PC-9 (cell line): ENCODE measurements at places on chromosomes 12 and 14.
A peak's percentile ranks its signal among the peaks of the same experiment; 100 is the strongest.

DNA sequence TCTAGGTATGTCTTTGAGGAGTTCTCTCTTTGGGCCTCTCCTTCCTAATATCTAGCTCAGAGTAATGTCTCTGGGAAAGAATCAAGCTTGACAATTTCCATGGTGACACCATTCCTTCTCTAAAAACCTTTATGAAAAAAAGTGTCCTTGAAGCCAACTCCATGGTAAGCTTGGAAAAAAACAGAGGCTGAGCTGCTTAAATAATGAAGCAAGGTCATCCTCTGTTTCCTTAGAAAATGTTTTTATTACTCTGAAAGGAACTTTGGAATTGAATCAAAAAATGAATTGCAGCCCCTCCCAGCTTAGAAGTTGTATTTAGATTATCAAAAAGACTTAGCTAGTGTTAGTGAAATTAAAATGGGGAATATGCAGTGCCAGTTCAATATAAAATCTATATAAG lies 166.1 kb upstream of the KITLG start:
- no peak for DNase-seq
- H3K4me1 ChIP-seq, result no peaks in the 10 kb centered on the region
- no peaks in the 10 kb centered on the region for H3K27me3 ChIP-seq
- H3K36me3 ChIP-seq, result no peaks in the 10 kb centered on the region
- H3K4me3 ChIP-seq, result no peak overlapping the region

- DNase-seq, result no peak
- no peaks in the 10 kb centered on the region for H3K27me3 ChIP-seq
- H3K27ac ChIP-seq, result no peak overlapping the region
- H3K4me1 ChIP-seq, result no peaks in the 10 kb centered on the region
These were observed 39.1 kb downstream of the PTPN21 start for GRCh38 chr14:88515499-88516221.

- no peak overlapping the region for H3K4me3 ChIP-seq
- H3K36me3 ChIP-seq, result no peaks in the 10 kb centered on the region
- peak; percentile 18 for DNase-seq
- H3K27ac ChIP-seq, result no peak overlapping the region
- no peaks in the 10 kb centered on the region for H3K27me3 ChIP-seq
These were observed 518.1 kb downstream of the TRHDE start for GRCh38 chr12:72790273-72790672.

GRCh38 chr14:80930836-80931389 lies 10.6 kb downstream of the CEP128 start:
- H3K27ac ChIP-seq, result 0 out of 2 replicates have a peak overlapping the region, but pooled peaks have one; percentile 3
- no peak overlapping the region for H3K4me3 ChIP-seq
- DNase-seq, result no peak

DNA sequence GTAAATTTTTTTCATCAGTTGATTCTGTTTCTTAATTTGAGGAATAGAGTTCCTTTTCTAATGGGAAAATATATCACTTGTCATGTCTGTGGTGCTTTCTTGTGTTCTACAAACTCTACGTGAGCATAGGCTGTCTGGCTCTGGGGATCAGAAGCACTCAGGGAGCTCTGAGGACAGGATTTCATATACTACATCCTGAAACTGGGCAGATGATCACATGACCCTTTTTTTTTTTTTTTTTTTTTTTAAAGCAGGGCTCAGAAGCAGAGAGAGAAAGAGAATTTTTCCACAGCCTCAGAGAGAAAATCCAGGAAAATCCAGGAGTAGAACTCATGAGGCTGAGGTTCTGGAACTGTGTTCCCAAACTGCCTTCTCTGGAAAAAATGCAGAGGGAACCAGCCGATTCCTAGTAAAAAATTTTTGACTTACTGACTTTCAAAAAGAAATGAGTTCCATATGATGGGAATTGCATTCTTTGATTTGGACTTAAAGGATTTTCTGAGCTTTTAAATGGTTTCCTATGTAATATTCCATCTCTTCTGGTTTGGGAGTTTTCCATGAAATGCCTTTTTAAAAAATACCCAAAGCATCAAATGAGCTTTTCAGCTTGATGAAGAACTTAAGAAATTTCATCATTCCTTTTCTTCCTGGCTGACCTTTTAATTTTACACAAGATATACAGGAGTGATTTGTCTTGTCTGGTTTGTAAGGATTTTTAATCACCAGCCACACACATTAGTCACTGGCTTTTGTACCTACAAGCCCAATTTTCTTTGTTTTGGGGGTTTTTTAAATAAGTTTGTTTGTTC lies 183.1 kb upstream of the HIF1A start:
- H3K27ac ChIP-seq, result peak overlapping the region; percentile 30
- H3K36me3 ChIP-seq, result peaks cover 5% of the 10 kb centered on the region; the same call in 1 of the 2 replicates
- no peak for DNase-seq
- H3K4me3 ChIP-seq, result no peak overlapping the region
- H3K4me1 ChIP-seq, result peaks cover 54% of the 10 kb centered on the region

DNA sequence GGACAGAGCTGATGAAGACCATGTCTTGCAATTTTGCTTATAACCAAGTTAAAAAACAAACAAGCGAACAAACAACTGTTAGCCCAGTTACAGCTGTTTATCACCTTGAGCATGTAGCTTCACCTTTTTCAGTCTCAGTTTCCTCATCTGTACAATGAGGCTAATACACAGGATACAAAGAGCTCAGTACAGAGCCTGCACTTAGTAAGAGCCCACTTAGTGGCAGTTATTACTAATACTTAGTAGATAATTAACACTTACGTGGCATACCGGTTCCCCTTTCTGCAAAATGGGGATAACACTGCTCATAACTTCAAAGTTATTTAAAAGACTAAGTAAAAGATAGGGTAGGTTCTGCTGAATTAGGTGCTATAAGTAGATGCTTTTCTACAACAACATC lies 228.0 kb downstream of the MON2 start:
- 0 out of 2 replicates have a peak, but pooled peaks cover 3% of the 10 kb centered on the region for H3K36me3 ChIP-seq
- DNase-seq, result no peak
- H3K27ac ChIP-seq, result no peak overlapping the region
- H3K4me3 ChIP-seq, result no peak overlapping the region

DNA sequence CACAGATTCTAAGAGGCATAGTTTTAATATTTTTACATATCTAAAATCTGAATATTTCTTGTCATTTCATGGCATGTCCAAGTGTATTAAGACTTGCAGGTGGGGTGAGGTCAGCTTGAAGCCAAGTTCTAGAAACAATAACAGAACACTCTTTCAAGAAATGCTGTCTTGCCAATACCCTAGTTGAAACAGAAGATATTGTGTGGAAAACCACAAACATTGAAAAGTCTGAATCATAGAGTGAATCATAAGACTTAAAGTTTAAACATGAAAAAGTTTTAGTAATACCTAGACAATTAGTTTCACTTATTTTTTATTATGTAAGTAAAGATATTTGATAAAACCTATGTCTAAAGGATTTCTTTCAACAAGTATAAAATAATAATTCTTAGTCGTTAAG lies 191.5 kb upstream of the CAND1 start:
- DNase-seq, result no peak
- 0 out of 2 replicates have a peak overlapping the region, but pooled peaks have one; percentile 21 for H3K27ac ChIP-seq
- H3K4me1 ChIP-seq, result peaks cover 15% of the 10 kb centered on the region
- H3K36me3 ChIP-seq, result no peaks in the 10 kb centered on the region

DNA sequence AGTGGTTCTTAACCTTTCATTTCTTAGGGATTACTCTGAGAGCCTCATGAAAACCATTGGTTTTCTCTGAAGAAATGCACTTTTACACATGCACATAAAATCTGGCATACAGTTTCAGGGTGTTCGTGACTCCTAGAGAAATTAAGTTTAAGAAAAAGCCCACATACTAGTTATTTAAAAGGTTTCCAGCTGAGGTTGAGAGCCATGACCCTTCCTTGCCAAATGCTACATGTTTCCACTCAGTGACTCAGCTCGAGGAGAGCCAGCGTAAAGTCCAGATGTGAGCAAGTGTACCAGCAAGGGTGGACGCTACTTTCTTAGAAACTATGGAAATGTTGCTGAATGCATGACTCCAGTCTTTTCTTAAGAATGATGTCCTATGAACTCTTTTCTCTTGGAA lies 42.7 kb upstream of the FLRT2 start:
- H3K4me3 ChIP-seq, result no peak overlapping the region
- no peaks in the 10 kb centered on the region for H3K27me3 ChIP-seq
- DNase-seq, result no peak
- no peaks in the 10 kb centered on the region for H3K36me3 ChIP-seq

DNA sequence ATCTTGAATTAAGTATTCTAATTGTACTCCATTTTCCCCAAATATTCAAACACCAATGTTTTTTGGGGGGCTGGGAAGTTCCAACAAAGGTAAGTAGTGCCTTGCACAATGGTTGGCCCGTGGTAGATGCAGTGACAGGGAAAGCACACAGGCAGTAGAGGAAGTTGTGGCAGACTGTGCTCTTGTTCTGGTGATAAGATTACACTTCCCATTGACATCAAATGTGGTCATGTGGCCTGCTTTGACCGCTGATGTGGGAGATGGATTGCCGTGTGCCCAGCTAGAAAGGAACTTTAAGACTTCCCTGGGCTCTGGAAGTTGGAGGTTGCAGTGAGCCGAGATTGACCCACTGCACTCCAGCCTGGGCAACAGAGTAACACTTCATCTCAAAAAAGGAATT lies 223.8 kb downstream of the VRK1 start:
- no peaks in the 10 kb centered on the region for H3K36me3 ChIP-seq
- H3K4me1 ChIP-seq, result no peaks in the 10 kb centered on the region
- H3K27me3 ChIP-seq, result no peaks in the 10 kb centered on the region
- no peak for DNase-seq
- H3K4me3 ChIP-seq, result no peak overlapping the region
- H3K27ac ChIP-seq, result no peak overlapping the region

DNA sequence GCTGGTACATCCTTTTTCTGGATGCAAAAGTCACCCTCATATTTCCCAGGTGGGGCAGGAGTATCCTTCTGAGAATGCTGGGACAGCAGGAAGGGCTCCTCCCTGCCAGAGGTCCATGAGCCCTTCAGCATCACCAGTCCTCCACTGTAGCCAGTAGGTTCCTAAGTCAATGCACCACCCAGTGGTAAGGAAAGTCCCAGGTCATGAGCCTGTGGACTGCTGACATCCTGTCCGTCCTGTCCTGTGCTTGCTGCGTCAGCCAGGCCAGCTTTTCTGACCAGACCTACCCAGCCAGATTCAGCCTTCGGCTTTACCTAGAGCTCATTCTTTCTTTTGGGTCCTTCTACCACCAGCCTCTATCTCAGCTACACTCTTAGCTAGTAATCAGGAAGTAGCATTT lies 23.0 kb upstream of the ACTN1 start:
- peaks cover 20% of the 10 kb centered on the region for H3K4me1 ChIP-seq
- no peaks in the 10 kb centered on the region for H3K27me3 ChIP-seq
- no peak overlapping the region for H3K4me3 ChIP-seq

- no peaks in the 10 kb centered on the region for H3K36me3 ChIP-seq
- no peak for DNase-seq
- H3K4me1 ChIP-seq, result peaks cover 13% of the 10 kb centered on the region
- no peak overlapping the region for H3K27ac ChIP-seq
- no peak overlapping the region for H3K4me3 ChIP-seq
These were observed 63.1 kb downstream of the PLEKHG7 start for GRCh38 chr12:92765871-92766270.

DNA sequence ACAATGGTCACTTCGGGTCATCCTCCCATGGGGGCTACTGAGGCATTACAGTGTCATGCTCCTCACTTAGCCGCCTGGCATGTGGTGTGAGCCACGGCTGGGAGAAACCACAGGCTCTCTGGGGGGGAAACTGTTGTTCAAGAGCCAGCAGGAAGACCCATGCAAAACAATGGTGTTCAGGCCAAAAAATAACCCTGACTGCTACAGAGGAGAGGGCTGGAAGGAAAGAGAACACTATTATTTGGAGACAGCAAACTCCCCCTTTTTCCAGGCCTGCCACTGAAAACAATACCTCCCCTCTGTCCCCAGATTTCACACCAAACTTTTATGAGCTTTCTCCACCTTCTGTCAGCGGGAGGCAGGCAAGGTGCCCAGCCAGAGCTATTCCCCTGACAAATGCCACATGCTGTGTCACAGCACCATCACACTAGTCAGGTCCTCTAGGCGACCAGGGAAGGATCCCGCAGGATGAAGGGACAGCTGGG lies 83.7 kb downstream of the CHGA start:
- no peak for DNase-seq
- no peak overlapping the region for H3K27ac ChIP-seq
- no peak overlapping the region for H3K4me3 ChIP-seq
- H3K36me3 ChIP-seq, result no peaks in the 10 kb centered on the region
- peaks cover 29% of the 10 kb centered on the region for H3K4me1 ChIP-seq

DNA sequence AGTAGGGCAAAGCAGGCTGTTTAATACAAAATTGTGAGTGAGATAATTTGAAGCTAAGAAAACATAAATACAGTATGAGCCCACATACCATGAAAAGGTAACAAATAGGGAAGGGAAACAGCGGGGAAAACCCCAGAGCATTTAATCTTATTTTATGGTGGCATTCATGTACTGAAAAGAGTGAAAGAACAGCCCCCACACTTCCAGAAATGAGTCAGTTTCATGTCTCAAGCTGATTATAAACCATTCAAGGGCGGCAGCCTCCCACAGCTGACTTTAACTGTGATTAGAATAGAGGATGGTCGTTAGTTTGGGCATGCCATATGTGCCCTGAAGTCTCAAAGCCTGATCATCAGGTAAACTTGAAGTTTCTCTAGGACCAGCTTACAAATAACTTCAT lies 64.5 kb downstream of the FOXG1 start:
- H3K4me1 ChIP-seq, result no peaks in the 10 kb centered on the region
- DNase-seq, result no peak
- no peak overlapping the region for H3K4me3 ChIP-seq
- no peaks in the 10 kb centered on the region for H3K27me3 ChIP-seq
- H3K36me3 ChIP-seq, result no peaks in the 10 kb centered on the region
- H3K27ac ChIP-seq, result no peak overlapping the region

- no peak overlapping the region for H3K27ac ChIP-seq
- peaks cover 6% of the 10 kb centered on the region; the same call in 1 of the 2 replicates for H3K36me3 ChIP-seq
- H3K4me3 ChIP-seq, result no peak overlapping the region
- H3K27me3 ChIP-seq, result no peaks in the 10 kb centered on the region
- H3K4me1 ChIP-seq, result peaks cover 10% of the 10 kb centered on the region
These were observed 197.2 kb downstream of the CHST11 start for GRCh38 chr12:104653730-104654664.
